ENCODE measurements at places on chromosomes 1 and 21.

DNA sequence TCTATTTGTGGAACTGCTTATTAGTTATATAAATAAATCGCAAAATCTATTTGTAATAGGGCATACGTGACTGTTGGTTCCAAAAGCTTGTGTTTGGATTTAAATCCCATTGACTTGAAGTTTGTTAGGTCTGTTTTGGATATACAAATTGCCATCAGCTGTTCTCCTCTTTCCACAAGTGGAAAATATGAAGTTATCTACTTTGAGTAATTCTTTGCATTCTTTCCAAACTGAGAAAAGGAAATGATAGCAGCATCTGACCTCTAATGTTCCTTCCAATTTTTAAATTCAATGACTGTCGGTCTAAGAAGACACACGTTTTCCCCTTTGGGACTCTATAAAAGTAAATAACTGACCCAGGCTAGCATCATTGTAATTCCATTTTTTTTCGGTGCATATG, 165.7 kb upstream of the SGIP1 start:
- DNase-seq, result no peak

DNA sequence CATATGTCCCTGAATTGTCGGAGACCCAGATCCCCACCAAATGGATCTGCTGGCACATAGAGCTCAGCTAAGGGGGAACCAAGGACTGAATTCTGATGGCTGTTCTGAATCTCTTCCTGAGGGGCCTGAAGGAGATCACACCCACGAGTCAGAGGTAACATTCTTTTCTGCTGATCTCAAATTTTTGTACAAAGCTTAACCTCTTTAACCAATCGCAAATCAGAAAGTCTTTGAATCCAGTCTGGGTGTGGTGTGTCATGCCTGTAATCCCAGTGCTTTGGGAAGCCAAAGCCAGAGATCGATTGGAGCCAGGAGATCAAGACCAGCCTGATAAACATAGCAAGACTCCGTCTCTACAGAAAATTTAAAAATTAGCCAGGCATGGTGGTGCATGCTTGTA, 62.8 kb upstream of the PRRC2C start:
- DNase-seq, result no peak

DNA sequence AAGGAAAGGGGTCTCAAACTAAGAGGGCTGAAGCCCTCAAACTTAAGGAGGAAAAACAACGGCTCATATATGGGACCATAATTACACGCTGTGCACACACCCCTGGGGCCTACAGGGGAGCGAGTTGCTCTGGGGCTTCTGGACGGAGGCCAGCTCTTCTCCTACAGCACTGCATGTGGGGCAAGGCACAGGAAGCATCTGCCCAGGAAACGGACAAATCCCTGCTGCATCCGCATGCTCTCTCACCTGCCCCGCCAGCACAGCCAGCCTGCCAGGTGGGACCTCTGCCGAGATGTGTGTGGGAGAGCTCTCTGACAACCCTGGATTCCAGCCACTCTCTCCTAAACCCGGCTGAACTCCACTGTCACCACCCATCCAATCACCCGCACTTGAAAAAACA, 54.1 kb downstream of the MRPL37 start:
- no peak for DNase-seq

DNA sequence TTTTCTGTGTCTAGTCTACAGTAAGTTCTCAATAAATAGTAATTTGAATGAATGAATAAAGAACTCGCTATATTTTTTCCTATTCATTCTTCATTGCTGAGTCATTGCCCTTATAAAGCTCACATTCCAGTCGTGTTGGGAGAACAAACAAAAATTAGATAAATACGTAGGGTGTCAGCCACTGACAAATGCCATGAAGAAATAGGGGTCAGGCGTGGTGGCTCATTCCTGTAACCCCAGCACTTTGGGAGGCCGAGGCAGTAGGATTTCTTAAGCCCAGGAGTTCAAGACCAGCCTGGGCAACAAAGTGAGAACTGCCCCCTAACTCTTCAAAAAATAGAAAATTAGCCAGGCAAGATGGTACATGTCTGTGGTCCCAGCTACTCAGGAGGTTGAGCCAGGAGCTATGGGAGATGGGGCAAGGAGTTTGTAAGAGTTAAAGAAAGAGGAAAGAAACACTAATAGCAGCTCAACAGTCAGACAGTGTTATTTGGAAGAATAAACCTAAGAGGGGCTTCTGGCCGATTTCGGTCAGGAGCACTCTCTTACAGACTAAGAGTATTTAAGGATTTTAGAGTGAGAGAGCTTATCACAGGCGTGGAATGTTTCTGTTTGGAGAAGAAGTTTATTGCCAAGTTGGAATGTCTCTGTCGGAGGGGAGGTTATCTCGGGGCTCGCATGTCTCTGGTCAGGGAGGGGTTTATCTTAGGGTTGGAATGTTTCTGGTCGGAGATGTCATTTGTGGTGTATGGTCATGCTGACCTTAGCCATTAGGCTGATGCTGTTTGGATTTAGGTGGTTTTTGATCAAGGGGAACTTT, 1.8 kb upstream of the CHML start:
- no peak for DNase-seq

- no peak for DNase-seq
Observed at GRCh38 chr21:46666941-46667740, 31.7 kb downstream of the PRMT2 start.

GRCh38 chr1:55131801-55132200, 83.4 kb downstream of the USP24 start:
- DNase-seq, result no peak

DNA sequence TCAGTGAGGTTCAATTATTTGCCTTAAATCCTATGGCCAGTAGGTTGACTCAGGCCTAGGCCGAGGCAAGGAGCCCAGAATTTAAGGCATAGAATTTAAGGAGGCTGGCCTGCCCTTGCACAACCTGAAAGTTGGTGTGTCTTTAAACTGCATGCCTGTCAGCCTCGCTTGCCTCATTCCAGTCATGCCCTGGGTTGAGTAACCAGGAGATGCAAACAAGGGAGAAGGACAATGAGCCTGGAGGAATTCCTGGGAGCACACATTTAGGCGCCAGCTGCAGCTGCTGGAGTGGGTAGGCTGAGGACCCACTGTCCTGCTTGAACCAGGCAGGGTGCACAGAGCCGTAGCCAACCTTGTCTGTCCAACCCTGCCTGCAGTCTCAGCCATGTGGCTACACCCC, 11.7 kb downstream of the CD2 start:
- no peak for DNase-seq

- DNase-seq, result no peak
Observed at GRCh38 chr1:42713293-42713692, 26.7 kb downstream of the CLDN19 start.
